ENCODE measurements at places on chromosomes 1 and 21.

GRCh38 chr1:154448331-154448811 is 43.2 kb downstream of the IL6R start:
- DNase-seq: no peak

DNA sequence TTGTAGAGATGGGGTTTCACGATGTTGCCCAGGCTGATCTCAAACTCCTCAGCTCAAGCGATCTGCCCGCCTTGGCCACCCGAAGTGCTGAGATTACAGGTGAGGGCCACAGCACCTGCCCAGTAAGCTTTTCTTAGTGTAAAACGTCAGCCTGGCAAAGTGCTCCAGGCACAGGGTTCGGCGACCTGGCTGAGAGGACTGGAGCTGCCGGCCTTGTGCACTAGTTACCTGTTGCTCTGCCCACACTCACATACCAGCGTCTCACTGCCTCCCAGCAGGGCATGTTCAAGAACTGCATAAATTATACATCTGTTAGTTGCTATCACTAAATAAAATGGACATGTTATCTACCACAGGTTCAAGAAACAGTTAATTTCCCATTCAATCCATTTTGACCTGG is 55.2 kb downstream of the DEGS1 start:
- no peak for DNase-seq

DNA sequence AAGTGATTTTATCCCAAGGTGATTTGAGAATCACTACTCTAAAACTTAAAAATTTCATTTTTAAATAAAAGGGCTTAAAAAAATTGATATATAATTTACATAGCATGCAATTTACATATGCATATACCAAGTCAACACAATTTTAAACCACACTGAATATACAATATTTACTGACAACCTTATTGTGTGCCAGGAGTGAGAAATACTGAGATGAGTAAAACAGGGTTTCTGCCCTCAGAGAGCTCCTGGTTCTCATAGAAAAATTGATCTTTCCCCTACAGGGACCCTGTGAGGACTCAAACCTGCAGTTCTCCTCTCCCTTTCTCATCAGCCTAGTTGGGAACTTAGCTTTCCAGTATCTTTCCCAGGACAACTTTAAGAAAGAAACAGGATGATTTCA is 27.0 kb downstream of the PLPP3 start:
- DNase-seq: no peak

DNA sequence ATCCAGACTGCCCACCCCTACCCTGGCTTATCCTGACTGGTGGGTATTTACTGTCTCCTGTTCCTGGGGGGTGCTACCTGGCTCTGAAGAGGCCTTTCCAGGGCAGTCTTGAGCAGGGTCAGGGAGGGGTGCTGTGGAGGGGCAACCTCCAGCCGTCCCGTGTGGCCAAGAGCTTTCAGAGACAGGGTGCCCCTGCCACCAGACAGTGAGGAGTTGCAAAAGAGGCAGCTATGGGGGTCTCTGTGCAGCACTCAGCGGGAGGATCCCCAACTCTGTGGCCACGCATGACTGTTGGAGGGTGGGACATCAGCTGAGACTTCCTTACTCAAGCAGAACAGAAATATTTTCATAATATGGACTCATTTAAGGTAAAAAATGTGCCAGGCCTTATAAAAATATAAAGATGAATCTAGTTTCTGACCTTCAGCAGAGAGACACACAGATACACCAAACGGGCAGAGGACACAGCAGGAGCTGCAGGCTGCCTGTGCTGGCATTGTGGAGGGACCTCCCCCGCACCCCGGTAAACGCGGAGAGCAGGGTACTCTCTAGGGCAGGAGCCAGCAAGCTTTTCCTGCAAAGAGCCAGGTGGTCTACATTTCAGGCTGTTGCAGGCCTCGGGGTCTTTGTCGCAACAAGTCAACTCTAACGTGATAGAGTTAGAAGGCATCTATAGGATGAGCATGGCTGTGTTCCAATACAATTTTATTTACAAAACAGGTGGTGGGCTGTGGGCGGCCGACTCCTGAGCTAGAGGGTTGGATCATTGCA is 252.6 kb downstream of the RHOU start:
- no peak for DNase-seq

DNA sequence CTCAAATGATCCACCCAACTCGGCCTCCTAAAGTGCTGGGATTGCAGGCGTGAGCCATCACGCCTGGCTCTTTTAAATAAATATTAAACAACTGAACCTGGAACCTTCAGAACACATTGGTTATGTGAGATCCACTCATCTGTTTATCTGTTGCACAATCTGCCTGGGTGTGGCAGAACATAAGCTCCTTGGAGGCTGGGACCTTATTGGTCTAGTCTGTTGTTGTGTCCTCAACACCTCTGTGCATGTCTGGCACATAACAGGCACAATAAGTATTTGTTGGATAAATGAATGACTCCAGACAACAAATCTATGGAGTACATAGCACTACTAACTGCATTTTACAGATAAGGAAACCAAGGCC is 4.1 kb upstream of the NBL1 start:
- DNase-seq: no peak

- DNase-seq: no peak
Measured at GRCh38 chr1:89361681-89362080, 2.2 kb upstream of the GBP6 start.

- DNase-seq: no peak
Measured at GRCh38 chr1:154706851-154707250, 98.9 kb upstream of the ADAR start.

DNA sequence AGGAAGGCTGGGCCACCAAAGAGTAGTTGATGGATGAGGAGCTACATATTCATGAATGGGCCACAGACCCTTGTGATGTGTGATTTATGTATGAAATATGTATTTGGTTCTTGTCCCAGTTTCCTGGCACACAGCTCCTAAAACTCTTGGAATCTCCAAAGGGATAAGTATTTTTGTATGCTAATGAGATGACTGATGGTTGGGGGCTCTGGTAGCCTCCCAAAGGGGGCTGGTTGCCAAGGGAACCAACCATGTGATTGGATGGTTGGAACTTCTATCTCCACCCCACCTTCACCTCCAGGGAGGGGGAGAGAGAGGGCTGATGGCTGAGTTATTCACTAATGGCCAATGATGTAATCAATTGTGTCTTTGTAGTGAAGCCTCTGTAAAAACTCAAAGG is 77.1 kb downstream of the ZNF281 start:
- DNase-seq: no peak

- no peak for DNase-seq
Measured at GRCh38 chr1:183871142-183871541, 66.2 kb downstream of the RGL1 start.

DNA sequence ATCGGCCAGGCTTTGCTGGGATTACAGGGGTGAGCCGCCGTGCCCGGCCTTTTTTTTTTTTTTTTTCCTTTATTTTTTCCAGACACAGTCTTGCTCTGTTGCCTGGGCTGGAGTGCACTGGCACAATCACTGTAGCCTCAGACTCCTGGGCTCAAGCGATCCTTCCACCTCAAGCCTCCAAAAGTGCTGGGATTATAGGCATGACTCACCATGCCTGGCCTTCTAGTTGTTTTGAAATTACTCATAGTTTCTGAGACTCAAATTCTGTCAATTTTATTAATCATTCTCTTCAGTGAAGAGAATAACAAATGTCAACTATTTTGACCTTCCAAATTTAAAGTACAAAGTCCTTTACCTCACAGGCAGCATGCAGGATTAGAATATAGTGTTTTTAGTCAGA is 374.5 kb downstream of the PLA2G4A start:
- no peak for DNase-seq

DNA sequence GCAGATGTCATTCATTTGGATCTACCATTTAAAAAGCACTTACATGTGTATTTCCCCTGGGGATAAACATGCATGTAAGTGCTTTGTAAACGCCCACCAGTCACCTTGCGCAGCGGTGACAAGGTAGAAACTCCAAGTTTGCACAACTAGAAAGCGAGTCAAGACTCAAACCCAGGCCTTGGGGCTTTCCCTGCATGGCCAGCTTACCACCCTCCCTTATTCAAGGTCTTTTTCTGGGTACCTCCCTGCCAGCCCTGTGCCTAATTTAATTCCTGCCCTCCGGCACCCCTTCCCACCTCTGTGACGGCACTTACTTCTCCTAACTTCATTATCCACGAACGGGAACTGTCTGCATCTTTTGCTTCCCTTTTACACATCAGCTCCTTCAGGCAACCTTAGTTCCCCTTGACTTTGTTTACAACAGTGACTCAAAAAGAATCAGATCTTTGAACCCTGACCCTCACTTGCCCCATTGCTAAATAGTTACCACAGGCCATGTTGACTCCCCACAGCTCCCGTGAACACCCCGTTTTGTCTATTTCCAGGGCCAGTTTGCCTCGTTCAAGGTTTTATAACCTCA is 138.3 kb upstream of the ETS2 start:
- DNase-seq: no peak

GRCh38 chr1:236416165-236416564 is 22.1 kb downstream of the EDARADD start:
- DNase-seq: no peak

DNA sequence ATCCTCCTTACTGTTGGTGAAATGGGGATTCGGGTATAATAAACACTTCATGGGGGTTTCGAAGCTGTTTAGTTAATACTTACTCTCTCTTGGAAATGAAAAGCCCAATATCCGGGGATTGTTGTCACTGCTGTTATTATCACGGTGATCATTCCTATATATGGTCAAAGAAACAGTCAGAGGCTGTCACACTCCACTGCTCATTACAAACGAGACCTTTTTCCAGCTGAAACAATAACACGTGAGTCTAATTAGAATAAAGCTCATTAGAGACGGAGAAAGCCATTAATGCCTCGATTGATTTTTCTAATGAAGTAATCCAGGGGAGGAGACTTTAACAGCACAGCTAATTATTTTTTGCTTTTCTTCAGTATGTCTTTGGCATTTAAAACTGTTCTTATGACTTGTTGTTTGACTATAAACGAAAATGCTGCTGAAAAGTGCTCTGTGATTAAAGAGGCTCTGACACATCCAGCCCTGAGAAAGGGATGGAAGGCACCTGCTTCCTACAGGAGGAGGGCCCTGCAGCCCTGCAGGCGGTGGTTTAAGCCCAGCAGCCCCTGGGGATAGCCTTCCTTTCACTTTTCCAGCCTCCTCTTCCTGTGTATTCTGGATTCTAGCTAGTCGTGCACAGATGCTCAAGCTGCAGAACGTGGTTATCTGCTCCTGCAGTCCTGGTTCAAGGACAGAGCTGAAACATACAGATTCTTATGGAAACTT is 143.6 kb downstream of the EDEM3 start:
- peak; percentile 33 for DNase-seq

DNA sequence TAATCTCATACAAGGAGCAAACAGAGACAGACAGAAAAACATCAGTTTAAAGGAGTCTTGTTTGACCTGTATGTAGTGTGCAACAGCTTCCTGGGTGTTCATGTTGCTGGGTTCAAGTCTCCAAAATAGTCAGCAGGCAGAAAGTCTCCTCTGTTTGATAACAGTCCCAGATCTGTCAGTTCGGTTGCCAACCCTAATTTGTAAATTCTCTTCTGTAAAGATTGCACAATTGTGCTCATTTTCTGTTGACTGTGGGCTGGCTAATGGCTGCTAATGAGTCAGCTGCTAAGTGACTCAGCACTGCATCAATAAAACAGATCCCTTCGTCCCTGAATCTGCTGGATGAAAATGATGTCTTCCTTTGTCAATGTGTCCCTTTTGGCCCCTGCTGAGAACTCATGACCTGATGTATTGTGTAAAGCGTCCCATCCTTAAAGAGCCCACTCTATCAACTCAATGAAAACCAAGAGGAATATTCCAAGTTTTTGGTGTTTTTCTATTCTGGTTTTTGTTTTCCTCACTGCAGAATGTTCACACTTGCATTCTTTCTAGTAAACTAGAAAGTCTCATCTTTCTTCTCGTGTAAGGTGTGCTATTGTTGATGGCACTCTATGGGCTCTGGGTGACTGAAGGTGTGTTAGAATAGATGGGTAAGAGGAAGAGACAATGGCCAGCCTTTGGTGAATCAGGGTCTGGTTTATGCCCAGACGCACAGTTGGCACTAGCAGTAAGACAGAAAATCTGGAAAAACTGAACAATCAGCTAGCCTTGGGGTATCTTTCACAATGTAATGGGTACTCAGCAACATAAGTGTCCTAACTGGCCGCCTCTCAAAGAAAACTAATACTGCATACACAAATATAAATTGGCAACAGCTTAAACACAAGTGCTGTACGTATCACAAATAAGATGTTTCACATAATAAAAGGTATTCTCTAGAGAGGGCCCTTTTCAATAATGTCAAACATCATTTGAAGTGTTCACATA is 75.1 kb upstream of the SIPA1L2 start:
- no peak for DNase-seq

GRCh38 chr1:36673202-36673601 is 190.5 kb upstream of the CSF3R start:
- no peak for DNase-seq

DNA sequence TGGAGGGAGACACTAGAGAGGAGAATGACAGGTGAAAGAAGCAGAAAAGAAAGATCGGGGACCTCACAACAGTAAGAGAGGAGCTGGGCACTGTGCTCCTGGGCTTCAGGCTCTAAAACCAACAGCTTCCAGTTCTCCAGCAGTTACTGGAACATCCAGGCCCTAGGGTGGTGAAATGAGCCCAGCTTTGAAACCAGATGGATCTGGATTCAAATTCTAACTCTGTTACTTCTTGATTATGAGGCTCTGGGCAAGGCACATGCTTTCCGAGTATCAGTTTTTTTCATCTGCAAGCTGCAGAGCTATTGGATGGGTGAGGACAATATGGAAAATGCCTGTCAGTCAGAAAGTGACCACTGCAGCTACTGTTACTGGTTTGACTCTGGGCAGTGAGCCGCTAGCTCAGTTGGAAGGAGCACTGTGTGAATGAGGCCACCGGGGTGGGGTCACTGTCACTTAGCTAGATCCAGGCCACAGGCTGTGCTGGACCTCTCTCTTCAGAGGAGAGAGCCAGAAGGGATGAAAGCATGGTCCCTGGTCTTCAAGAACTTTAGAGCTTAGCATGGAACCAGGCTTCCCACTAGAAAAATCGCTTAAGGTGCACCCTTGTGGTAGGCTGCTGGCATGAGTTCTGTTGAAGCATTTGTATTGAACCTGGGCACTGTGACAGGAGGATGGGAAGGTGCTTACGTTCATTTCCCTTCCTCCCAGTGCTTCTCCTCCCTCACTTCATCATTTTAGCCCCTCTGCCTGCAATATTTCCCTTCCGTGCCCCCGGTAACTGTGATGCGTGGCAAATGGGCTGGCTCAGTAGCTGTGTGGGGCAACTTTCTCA is 12.2 kb downstream of the PLEKHO1 start:
- DNase-seq: no peak

Data from NCI-H1417 treated with DMSO at 0.1 percent for 48 hours (cell line).